ENCODE measurements at places on chromosomes 4 and X. TPM values are rescaled to one million over a fixed set of nuclear protein-coding genes. Genes with fewer than 3 reads are reported as not detected.

- DNase-seq = peak; percentile 2
Measured at GRCh38 chr4:101458914-101459313, 111.6 kb upstream of the PPP3CA start.

GRCh38 chr4:87270144-87270543, 49.7 kb upstream of the KLHL8 start:
- peak; percentile 52 for DNase-seq

GRCh38 chr4:162782096-162782777, 384.5 kb downstream of the NAF1 start:
- DNase-seq = no peak

DNA sequence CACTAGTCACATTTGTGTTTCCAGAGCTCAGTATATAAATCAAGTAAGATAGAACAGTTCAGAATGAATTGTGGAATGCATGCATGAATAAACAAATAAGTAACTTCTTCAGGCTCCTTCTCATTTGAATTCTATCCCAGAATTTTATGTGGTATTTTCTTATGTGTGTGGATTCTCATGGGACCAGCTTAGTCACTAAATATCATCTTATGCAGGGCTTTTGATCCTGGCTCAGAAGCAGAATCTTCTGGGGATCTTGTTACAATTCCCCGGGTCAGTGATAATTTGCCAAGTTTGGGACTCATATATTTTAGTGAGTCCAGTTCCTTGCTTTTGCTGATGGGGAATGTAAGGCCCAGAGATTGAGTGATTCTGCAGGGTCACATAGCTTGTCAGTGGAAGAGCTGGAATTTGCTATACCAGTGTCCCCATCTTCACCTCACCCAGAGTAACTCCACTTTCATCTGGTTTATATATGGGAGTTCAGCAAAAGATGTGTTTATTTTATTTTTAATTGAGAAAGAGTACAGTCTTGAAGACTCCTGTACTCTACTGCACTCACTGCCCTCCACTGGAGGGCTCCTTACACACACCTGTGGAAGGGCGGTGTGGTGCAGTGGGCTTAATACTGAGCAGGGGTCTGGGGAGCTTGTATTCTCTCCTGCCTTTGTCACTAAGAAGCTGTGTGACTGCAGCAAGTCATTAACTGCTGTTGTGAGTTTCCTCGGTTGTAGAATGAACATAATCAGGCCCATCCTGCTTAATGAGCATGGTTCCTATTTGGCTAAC, 198.2 kb upstream of the CXorf66 start:
- peak; percentile 3 for DNase-seq

DNA sequence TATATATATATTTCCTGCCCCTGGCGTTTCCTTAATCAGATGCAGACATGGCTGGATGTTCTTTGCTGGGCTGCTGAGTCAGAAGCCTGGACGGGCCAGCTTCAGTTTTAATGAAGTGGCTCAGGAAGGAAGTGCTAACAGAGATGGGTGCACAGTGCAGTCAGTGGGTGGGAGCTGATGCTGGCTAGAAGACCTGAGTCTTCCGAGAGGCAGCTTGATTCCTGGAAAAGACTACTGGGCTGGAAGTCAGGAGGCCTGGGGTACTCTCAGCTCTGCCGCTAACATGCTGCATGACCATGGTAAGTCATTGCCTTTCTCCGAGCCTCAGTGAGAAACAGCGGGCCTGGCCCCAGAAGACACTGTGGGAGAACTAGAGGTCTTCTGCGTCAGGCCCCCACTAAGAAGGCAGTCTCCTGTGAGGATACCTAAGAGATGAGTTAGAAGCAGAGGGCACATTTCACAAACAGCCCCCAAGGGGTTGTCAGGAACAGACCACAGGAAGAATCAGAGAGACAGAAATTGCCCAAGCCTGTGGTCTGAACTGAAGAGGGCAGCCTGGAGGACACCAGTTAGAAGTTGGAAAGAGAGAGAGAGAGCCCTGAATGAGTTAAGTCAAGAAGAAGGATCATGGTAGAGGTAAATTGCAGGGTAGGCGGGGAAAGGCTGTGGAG, 8.3 kb upstream of the CD40LG start:
- no peak for DNase-seq

GRCh38 chrX:147958291-147958690, 22.8 kb upstream of the FMR1NB start:
- DNase-seq = peak; percentile 57

GRCh38 chr4:24473309-24473721, 111.0 kb downstream of the DHX15 start:
- DNase-seq = peak; percentile 27

DNA sequence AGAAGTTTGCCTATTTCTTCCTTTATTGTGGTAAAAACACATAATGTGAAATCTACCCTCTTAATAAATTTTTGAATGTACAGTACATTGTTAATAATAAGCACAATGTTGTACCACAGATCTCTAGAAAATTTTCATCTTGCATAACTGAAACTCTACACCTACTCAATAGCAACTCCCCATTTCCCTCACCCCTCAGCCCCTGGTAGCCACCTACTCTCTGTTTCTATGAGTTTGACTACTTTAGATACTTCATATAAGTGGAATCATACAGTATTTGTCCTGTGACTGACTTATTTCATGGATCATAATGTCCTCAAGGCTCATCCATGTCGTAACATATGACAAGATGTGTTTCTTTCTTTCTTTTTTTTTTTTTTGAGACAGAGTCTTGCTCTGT, 446.4 kb downstream of the RPA4 start:
- DNase-seq = no peak

- no peak for DNase-seq
Measured at GRCh38 chr4:25128671-25129070, 31.6 kb downstream of the SEPSECS start.

DNA sequence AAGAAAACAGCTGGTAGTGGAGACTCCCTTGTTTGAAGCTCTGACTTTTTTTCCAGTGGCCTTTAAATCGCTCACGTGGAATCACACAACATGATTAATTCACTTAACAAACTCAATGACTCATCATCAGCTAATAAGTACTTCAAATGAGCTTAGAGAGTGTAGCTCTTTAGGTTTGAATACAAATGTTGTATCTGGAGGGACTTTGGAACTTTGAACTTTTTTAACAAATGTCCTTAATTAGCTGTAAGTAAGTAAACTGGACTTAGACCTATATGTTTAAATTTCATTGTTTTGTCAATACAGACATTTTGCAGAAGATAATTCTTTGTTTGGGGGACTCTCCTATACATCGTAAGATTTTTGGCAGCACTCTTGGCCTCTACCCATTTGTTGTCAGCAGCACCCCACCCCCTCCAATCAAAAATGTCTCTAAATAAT, 581.1 kb downstream of the SPRY1 start:
- DNase-seq = peak; percentile 26

GRCh38 chr4:37970702-37971101, 10.5 kb downstream of the PTTG2 start:
- peak; percentile 33 for DNase-seq

GRCh38 chr4:6829086-6829485, 46.6 kb downstream of the KIAA0232 start:
- DNase-seq = no peak

- DNase-seq = no peak
Measured at GRCh38 chr4:133151341-133151690, 2.2 kb downstream of the PCDH10 start.

GRCh38 chr4:6085028-6085690, 66.9 kb upstream of the C4orf50 start:
- no peak for DNase-seq

DNA sequence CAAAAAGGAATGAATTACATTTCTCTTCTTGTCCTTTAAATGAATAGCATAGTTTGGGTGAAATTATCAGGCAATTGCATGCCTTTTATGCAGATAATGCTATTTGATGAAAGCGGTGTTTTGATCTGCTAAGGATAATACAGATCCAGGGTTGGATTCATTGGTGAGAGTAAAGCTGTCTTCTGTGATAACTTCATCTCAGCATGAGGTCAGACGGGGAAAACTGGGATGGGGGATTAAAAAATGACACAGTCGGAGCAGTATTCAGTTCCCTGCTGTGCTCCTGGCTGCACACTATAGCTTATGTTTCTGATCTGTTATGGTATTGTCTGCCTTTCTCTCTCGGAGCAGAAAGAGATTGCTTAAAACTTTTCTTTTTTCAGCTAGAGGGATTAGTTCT, 105.9 kb upstream of the TENM3 start:
- DNase-seq = no peak

DNA sequence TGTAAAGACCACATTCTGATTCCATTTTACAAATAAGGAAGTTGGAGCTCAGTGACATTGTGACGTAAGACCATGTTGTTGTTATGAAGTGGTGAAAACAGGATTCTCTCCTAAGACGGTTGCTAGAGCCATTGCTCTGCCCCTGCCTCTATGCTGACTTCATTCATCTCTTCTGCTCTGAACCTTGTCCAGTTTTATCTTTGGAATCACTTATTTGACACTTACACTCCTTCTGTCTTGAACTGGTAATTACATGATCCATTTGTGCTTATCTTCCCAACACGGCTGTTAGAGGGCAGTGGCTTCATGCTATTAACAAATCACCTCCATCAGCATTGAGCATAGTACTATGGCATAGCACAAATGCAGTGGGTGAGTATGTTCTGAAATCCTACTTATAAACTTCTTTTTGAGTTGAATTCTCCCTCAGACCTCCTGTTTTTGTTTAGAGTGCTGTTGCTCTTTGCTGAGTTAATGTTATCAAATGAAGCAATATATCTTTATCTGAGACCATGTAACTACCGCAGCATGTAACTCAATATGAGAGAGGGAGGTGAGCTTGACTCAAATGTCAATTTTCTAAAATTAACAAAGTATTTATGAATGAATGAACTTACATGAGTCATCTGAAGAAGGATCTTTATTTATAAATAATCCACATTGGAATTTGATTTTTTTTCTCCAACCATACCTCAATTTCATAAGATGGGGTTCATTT, 177.8 kb downstream of the RASL11B start:
- DNase-seq = peak; percentile 41

- peak; percentile 41 for DNase-seq
Measured at GRCh38 chrX:22247169-22247568, 25.5 kb upstream of the CBLL2 start.

GRCh38 chr4:46931981-46932380, 22.9 kb upstream of the COX7B2 start:
- DNase-seq = peak; percentile 70

GRCh38 chr4:56863441-56864139, 42.1 kb upstream of the SPINK2 start:
- peak; percentile 5 for DNase-seq

DNA sequence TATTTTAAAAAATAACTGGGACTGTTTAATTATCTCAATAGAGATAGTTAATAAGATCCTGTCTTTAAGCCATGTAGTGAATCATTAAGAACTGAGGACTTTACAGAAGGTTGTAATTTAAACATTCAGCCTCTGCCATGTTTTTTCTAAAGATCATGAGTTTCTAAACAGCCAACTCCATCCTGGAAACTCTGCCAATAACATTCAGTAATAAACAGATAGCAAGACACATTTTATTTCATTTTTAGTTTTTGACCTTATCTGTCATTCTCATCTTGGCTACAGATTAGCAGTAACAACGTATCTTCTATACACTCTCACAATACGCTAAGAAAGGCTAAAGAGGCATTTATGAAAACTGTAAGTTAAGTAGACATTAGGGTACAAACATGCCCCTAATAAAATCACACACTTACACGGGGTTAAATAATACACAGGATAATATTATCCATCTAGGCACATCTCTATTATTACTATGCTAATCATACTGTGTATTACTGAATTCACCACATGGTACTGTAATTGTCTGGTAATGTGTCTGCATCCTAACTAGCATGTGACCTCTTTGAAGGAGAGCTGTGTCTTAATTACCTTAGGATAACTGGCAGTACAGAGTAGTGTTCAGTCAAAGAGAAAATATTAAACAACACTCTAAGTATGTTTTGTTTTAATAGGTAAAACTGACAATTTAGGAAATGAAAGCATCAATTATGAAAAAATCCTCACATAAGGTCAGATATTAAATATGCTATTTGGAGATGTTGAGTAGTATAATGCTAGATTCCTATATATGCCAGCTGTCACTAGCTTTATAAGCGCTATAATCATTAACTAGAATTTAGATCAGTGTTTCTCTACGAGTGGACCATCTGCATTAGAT, 122.4 kb upstream of the NAP1L5 start:
- no peak for DNase-seq

ARAF gene
- total RNA-seq = 10.8 TPM

SPACA5B gene
- total RNA-seq = not detected

GPRASP3 gene
- 8.1 TPM for total RNA-seq

RTL3 gene
- total RNA-seq = 1.1 TPM

SPARCL1 gene
- total RNA-seq = not detected

OPN1MW2 gene
- not detected for total RNA-seq

COL4A6 gene
- 0.28 TPM for total RNA-seq
